ENCODE measurements at places on chromosomes 3 and 15.

DNA sequence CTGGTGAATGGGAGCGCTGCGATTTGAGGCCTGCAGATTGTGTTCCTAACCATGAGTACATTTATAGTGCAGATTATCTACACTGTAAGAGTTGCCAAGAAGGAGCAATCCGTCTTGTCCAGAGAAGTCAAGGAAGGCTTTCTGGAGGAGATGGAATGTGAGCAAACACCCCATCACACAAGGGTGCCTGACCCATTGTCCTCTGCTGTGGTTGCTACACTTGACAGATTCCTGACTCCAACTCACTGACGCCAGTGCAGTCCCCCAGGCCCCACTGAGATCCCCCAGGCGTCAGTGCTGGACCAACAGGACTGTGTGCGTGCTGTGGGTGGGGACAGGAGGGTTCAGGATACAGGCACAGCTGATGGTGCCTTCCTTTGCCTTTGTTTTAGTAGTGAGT, 135.9 kb upstream of the TPM1 start:
- no peak for DNase-seq

DNA sequence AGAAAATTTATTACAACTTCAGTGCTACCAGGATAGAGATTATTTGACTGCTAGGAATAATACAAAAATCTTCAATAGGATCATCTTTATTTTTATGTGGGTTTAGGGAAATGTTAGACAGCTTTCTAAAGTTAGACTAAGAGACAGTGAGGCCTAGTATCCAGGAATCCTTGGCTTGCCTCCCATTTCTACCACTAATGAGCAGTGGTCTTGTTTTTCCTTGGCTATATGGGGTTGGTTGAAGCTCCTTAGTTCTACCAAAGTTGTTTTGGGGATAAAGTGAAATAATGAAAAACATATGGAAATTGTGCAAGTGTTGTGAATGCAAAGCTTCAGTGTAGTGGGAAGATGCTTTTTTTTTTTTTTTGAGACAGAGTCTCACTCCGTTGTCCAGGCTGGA, 16.8 kb downstream of the AP4E1 start:
- DNase-seq = no peak

DNA sequence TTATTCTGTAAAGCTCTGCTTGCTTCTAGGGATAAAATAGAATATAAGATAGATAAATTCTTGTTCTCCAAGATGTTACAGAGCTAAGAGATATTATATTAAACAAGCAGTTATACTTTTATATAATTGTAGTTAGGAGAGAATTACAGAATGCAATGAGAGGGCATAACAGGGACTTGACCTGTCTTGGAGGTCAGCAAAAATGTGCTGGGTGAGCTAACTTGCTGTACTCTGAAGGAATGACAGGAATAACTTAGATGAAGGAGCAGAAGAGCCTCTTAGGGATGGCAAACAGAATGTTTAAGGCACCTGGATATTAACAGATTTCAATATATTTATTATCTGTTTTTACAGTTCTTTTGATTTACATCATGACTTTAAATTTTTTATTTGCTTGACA, 33.2 kb downstream of the ZNF654 start:
- no peak for DNase-seq

- no peak for DNase-seq
These were observed 11.1 kb upstream of the TMC3 start for GRCh38 chr15:81384891-81385720.

- DNase-seq = no peak
These were observed 55.9 kb downstream of the MRPS25 start for GRCh38 chr3:15009167-15009566.

DNA sequence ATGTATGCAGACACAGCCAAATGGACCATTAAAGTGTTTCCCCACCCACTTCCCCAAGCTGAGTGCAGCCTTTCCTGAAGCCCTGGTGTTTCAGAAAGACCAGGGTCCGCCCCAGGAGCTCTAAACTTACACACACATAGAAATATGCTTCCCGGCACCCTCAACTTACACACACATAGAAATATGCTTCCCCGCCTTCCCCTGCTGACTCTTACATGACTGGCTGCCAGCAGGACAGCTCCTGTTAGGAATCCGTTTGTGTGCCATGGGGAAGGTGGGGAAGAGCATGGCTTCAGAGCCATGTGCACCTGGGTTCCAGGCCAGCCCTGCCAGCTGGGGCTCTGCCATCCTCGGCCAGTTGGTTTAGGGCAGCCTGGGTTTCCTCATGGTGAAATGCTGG, 3.6 kb downstream of the CLEC3B start:
- DNase-seq = no peak

- DNase-seq = no peak
These were observed 28.2 kb downstream of the DUOX1 start for GRCh38 chr15:45157974-45158373.

DNA sequence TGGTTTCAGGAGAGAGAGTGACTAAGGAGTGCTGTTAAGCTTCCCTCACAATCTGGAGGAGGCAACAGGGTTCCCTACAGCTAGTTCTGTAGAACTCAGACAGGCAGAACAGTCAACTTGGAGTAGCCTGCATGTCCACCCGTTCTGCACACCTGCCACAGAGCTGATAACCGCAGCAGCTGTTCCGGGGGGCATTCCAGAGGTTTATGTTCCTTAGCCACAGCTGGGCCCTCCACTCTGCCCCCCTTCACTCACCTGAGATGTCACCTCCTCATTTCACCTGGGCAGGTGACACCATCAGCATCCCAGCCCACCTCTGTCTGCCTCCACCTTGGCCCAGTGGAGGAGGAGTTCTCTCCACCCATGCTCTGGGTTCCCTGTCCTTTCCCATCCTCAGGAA, 22.6 kb downstream of the XYLB start:
- DNase-seq = no peak

DNA sequence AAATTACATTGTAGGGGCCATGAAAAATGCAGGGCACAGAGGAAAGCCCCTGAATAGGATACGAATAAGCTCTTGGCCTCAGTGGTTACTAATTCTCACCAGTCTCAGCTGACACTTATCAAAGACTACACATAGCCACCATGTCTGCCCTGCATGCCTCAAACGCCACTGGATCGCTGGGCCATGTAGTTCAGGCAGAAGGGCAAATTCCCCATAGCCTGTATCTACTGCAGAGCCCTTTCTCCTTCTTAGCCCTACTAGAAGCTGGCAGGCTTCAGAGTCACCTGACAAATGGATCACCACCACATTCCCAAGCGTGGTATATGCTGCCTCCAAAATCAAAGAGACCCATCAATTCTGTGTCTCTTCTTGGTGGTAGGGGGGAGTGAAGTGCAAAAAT, 177.4 kb downstream of the MINAR1 start:
- no peak for DNase-seq

DNA sequence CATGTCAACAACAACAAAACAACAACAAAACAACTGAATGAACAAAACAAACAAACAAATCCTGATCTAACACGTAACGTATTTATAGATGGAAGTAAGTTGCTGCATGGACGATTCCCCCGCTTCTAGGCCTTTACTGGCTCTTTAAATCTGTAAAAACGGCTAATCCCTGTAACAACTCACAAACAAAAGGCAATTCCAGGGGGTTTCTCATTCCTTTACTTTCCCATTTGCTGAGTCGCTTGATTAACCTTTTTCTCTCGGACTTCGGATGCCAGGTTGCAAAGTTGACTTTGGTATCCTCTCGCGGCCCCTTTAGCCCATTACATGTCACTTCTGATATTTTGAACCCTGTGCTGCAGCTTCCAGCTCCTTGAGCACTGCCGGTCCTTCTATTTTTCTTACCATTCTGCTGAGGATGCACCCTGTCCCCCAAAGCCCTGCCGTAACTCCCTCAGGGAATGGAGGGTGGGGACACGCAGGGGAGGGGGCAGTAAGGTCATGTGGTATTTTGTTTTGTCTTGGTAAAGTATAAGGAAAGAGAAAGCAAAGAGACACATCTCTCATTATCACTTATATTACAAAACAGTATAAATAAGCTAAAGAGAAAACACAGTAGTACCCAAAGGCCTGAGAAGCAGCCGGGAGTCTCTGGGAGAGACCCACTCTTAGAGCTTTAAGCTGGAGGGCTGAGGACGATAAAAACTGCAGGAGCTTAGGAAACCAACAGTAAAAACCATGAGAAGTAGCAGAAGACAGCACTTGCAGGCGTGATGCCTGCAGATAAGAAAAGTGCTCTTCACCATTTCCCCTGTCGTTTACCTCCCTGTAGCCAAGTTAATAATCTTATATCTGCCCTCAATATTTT, 457.8 kb upstream of the ZNF717 start:
- DNase-seq = no peak

GRCh38 chr3:17354341-17354740, 388.1 kb downstream of the TBC1D5 start:
- DNase-seq = no peak

DNA sequence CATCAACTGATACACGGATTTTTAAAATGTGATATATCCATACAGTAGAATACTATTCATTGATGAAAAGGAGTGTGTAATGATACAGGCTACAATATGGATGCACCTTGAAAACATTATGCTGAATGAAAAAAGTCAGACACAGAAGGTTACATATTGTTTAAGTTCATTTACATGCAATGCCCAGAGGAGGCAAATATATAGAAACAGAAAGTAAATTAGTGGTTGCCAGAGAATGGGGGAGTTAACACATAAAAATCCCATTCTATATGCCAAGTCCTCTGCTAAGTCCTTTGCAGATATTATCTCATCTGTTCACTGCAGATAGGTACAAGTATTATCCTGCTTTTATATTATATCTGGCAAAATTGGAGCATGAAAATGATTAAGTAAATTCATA, 22.1 kb upstream of the CDIN1 start:
- DNase-seq = no peak

GRCh38 chr3:69671082-69671952, 67.9 kb upstream of the MITF start:
- DNase-seq = peak; percentile 59

DNA sequence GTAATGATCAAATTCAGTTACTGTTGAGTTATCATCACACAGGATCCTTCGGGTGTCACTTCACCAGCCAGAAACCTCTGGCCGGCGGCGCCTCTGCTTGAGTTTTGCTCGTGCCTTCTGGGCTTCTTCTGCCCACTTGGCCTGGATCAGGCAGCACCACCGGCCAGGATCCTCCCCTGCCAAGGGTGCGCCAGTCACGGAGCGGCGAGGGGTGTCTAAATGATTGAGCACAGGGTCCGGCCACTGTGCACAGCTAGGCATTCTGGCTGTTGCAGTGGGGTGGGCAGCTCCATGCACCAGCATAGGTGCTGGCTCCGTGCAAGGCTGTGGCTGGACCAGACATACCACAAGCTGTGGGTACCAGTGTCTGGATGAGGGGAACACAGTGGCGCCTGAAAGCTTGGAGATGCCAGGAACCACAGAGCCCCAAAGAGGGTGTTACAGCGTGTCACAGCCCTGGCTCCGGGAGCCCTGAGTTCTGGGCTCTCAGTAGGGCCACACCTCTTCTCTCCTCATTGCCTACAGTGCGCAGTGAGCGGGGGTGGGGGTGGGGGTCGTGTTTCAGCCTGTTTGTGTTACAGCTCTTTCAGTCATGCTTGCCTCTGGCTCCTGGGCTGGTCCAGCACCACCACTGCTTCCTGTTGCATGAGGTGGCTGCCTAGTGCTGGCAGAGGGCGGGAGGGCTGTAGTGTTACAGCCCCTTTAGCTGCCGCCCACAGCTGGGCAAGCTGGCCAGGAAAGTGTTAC, 169.4 kb downstream of the FNDC3B start:
- no peak for DNase-seq

GRCh38 chr3:8573342-8573926, 71.2 kb downstream of the SSUH2 start:
- no peak for DNase-seq

DNA sequence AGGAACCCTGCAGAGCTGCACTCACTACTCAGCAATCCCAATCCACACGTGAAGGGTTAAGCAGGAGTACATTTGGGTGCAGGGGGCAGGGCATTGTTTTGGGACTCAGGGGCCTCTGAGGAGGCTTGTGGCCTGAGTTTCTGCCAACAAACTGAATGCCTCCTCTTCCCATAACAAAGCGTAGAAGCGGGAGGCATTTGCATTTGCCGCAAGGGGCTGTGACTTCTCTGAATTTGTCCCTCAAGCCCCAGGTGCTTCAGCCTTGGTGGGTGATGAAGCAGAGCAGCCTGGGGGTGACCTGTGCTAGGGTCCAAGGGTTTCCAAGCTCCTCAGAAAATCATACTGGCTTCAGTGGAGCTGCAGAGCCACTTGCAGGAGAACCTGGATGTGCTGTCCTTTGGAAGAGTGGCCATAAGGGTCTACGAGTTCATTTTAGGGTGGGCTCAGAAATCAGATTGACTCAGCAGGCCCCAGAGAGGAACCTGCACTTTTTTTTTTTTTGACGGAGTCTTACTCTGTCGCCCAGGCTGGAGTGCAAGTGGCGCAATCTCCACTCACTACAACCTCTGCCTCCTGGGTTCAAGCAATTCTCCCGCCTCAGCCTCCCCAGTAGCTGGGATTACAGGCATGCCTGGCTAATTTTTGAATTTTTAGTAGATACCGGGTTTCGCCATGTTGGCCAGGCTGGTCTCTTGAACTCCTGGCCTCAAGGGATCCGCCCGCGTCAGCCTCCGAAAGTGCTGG, 1.4 kb upstream of the RPSA start:
- no peak for DNase-seq

DNA sequence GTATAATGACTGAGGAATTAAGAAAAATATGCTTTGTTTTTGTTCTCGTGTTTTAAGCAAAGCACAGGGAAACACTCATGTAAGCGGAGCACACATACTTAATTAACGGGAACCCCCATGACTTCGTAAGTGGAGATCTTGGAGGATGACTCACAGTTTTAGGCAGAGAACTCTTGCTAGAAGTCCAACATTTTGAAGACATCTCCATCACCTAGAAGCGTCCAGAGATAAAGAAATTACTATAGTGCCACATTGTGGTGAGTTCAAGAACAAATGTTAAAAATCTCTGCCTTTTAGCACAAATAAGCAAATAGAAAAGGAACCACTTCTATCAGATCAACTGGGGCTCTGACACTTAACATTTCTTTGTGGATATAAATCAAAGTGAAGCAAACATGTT, 194.1 kb upstream of the ARHGEF26 start:
- DNase-seq = peak; percentile 12

GRCh38 chr15:45121706-45122417, 7.7 kb downstream of the DUOXA2 start:
- DNase-seq = no peak

DNA sequence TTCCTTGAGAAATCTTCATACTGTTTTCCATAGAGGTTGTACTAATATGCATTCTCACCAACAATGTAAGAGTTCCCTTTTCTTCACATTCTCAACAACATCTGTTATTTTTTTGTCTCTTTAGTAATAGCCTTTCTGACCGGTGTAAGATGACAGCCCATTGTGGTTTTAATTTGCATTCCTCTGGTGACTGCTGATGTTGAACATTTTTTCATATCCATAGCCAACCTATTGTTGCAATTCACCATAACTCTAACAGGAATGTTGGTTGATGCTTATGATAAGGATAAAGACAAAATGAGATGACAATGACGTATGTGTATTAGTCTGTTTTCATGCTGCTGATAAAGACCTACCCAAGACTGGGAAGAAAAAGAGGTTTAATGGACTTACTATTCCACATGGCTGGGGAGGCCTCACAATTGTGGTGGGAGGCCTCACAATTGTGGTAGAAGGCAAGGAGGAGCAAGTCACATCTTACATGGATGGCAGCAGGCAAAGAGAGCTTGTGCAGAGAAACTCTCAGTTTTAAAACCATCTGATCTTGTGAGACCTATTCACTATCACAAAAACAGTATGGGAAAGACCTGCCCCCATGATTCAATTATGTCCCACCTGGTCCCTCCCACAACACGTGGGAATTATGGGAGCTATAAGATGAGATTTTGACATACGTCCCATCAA, 37.6 kb upstream of the RHCG start:
- DNase-seq = no peak

GRCh38 chr15:42581272-42581730, 5.9 kb downstream of the STARD9 start:
- peak; percentile 86 for DNase-seq

GRCh38 chr3:64890466-64890865, 202.7 kb upstream of the ADAMTS9 start:
- DNase-seq = no peak

Data from left kidney (tissue), 8 donors.